ENCODE measurements at places on chromosomes 1 and 21.

DNA sequence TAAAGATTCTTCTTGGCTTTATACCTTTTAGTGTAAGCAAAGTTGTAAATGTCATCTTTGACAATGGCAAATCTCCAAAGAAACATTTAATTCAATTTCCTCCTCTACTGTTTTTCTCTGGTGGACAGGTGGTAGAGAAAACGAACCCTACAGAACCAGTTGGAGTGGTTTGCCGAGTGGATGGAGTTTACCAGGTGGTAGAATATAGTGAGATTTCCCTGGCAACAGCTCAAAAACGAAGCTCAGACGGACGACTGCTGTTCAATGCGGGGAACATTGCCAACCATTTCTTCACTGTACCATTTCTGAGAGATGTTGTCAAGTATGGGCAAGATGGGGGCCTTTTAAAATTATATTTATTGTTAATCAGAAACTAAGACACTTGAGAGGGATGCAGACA, 25.8 kb downstream of the UAP1 start:
- DNase-seq, result no peak

DNA sequence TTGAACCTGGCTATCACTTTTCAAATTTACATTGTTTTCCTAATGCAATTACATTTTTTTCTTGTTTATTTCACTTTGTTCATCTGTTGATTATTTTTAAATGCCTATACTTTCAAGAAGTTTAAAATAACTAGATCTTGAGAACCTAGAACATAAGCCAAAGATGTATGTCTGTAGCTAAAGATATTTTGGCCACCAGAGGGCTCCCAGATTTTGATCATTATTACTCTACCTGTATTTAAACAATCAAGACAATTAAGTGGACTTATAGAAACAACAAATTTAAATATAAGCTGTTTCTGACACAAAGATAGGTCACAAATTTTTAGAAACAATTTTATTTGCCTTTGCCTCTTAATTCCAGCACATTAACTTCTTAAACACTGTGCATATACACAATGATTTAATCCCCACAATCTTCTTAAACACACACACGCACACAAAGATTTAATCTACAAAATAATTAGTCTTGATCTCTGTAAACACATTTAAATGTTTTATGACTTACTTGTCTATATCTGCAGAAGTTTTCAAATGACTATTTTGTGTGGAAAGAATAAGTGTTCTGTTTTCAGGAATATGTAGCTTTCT, 380.0 kb downstream of the DSCAM start:
- no peak for DNase-seq

DNA sequence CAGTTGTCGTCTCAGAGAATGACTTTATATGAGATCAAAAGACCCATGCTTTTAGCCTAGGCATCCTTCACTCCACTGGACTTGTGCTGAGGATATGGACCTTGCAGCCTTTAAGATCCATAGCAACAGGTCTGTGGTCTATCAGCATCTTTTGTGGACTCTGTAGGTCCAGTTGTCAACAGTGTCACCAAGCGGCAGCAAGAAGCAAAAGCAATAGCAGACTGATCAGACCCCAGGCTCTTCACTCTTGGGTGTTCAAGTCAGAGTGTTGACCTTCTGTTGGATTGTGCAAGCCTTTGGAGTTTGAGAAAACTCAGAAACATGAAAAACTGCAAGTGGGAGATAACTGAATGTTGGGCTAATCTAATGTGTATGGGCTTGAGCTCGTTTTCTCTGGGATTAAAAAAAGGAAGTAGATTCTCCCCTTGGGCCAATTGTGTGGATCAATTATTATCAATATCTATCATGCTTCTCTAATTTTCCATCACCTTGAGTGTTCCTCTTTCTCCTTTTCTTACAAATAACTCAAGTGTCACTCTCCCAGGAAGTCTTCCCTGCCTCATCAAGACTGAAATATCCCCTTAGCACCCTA, 144.2 kb downstream of the LYPLAL1 start:
- DNase-seq, result no peak

GRCh38 chr1:178916448-178917174, 45.7 kb upstream of the ANGPTL1 start:
- DNase-seq, result no peak

DNA sequence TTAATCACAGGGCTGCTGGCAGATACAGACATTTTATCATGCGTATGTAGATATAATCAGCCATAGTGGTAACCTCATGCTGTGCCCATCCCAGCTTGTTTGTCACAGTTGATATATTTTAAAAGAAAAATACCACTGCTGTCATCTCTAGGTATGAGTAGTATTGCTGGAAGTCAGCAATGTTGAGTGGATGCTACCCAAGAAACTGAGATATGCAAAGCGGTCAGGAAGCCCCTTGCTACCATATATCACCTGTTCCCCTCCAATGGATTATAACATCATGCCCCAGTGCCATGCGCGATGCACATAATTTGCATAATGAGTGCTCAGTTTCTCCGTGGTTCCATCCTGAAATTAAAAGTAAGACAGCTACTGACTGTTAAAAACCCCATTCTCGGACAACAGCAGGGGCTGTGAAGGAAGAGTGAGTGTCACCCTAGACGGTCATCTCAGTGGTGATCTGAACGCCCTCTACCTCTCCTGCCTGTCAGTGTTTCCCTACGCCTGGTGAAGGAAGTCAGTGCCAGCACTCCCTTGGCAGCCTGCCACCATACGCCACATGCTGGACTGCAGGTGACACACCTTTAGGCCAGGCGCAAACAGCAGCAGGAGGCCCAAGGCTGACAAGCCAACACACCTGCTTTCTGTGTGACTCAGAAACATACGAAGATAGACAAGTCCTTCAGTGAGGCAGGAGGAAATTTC, 2.7 kb downstream of the IL10RB start:
- DNase-seq, result no peak

DNA sequence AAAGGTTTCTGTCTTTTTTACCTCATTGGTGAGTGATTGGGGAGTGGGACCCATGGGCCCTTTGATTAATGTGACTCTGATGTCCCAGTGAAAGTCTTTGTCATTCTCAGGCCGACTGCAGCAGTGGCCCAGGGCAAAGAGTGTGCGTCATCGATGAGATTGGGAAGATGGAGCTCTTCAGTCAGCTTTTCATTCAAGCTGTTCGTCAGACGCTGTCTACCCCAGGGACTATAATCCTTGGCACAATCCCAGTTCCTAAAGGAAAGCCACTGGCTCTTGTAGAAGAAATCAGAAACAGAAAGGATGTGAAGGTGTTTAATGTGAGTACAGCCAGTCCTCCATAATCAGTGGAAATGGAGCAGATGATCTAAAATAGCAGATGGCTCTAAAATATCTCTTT, 19.4 kb downstream of the NTPCR start:
- no peak for DNase-seq

DNA sequence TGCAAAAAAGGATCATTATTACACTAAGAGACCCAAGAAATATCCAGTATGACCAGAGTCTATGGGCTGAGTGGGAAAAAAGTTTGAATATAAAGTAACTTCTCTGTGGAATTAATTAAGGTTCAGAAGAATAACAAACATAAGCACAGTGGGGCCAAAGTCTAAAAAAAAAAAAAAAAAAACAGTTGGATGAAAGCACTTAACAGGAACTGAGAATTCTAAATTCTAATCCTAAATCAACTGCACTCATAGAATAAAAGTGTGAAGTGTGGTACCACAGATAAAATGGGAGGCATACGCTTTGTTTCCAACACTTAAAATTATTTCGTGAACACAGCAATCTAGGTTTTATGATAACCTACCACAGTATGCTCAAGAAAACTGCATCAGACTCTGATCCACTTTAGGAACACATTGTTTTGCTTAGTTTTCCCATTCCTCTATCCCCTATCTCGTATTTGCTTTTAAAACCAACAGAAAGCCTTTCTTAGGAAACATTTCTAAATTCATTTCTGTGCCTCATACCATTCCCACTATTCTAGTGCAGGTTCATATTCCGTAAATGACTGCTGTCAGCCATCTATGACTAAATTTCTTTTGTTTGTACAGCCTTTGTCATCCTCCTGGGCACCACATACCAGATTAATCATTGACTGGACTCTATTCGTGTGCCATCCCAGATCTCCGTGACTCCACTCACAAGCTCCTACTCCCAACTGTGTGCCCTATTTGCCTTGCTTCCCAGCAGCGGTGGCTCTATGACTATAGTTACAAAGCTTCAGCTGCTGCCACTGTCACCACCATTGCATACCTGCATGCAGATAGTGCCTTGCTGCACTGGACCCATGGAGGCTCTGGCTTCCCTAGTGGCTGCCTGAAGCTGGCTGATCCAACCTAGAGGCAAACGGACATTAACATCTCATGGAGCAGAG, 24.9 kb downstream of the CHML start:
- DNase-seq, result no peak

DNA sequence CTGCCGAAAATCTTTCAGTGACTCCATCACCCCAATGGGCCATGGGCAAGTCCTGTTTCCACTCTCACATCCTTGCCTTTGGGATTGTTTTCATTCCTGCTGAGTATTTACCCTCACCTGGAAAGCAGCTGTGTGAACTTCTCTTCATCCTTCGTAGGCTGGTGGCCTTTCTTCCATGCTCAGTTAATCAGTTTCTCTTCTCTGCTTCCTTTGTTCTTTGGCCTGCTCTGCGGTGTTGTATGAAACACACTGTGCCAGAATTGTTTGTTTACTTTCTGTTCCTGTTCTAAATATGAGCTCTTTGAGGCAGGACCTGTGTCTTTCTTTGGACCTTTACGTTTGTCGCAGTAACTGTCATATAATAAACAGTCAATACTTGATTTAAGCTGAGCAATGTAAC, 48.6 kb downstream of the ITSN1 start:
- no peak for DNase-seq

DNA sequence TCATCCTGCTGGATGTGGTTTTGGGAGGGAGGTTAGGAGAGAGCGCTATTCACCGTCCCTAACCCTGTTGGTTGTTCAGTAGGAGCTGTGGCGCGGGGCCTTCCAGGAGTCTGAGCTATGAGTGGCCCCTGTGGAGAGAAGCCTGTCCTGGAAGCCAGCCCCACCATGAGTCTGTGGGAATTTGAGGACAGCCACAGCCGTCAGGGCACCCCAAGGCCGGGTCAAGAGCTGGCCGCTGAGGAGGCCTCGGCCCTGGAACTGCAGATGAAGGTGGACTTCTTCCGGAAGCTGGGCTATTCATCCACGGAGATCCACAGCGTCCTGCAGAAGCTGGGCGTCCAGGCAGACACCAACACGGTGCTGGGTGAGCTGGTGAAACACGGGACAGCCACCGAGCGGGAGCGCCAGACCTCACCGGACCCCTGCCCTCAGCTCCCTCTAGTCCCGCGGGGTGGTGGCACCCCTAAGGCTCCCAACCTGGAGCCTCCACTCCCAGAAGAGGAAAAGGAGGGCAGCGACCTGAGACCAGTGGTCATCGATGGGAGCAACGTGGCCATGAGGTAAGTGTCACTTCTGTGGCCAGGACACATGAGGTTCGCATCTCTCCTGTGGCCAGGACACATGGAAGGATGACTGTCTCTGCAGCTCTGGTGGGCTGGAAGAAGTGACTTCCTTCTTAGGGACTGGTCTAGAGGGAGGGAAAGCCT, 1.2 kb downstream of the ZC3H12A start:
- no peak for DNase-seq

- DNase-seq, result no peak
Measured at GRCh38 chr1:117359561-117360289, 7.5 kb upstream of the MAN1A2 start.

GRCh38 chr1:89826594-89826993, 5.8 kb downstream of the LRRC8D start:
- no peak for DNase-seq

DNA sequence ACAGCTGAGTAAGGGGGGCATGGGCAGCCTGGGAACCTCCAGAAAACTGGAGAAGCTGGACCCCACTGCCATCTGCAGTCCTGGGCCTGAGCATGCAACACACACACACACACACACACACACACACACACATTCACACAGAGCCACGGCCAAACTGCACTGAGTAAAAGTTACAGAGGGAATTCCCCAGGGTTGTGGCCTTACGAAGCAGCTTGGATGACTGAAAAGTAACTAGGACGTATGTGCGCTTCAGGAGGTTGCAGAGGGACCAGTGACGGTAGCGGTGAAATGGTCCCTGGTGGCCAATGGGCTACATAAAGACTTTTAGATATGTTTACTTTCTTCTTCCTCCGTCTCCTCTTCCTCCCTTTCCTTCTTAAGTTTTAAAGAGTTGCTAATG, 232.5 kb upstream of the TMEM51 start:
- DNase-seq, result no peak

DNA sequence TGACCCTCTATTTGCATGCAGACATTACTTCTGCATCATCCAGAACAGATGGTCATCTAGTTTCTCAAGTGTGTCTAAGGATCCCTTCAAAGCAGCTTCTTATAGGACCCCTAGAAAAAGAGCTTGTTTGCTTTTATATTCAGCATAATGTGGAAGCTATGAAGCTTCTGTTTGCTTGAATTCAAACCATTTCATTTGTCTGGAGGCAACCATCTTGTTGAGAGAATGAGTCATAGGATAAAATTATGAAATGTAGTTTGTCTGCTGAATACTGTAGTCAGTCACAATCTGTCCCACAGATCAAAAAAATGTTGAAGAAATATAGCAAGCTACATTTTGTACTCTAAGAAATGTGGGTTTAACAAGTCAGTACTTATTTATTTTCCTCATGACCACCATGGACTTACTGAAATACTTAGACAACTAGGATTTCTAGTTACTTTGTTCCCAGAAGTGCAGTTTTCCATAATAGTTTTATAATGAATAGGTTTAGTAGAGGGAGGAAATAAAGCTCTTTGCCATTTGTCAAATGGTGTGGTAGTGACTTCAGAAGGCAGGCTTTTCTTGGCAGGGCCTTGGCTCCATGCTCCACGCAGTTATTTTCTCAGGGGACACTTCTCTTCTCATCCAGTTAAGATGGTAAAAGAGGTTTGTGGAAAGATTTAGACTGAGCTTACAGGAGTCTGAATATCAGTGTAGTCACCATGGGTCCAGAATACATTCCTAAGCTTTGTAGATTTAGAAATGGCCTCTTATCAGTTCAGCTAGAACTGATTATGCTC, 74.8 kb upstream of the DEPDC1 start:
- no peak for DNase-seq

DNA sequence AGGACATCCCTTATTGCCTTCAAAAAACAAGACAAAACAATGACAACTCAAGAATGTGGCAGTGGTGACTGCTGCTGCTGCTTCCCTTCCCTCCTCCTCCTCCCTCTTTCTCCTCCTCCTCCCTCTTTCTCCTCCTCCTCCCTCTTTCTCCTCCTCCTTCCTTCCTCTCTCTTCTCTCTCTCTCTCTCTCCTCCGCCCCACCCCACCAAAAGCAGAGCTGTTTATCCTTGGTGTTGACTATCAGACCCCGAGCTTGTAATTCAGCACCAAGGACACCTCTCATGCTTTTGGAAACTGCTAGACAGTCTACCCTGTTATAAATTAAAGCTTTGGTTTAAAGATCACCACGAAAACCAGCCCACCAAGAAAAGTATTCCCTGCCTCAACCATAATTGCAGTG, 72.4 kb upstream of the IFNAR2 start:
- no peak for DNase-seq
